Stimulated activated CD4-positive, alpha-beta T cell treated with anti-CD3 and anti-CD28 coated beads, TNF-alpha, amount 100 ng/mL, for 1 hour (primary cell): ENCODE measurements at places on chromosomes 12 and 14.

- DNase-seq: no peak
Measured at GRCh38 chr14:36504771-36505175, 15.3 kb downstream of the NKX2-1 start.

DNA sequence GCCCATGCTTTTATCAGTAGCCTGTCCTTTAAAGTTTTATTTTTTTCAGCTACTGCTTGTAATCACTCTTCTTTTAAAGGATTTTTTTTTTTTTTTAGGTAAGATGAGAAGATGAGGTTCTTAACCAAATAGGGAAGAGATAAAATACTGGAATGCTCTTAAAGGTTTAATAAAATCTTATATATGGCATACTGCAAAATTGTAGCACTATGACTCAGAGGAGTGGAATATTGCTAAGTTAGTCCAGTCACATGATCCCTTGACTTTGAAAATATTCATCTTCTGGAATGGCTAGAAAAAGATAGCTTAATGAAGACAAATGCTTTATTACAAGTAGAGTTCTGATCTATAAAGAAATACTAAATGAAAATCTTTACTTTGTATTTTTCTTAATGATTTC is 116.6 kb downstream of the NAV3 start:
- DNase-seq: no peak

GRCh38 chr14:24196071-24197055 is 1.1 kb upstream of the TM9SF1 start:
- DNase-seq: no peak

DNA sequence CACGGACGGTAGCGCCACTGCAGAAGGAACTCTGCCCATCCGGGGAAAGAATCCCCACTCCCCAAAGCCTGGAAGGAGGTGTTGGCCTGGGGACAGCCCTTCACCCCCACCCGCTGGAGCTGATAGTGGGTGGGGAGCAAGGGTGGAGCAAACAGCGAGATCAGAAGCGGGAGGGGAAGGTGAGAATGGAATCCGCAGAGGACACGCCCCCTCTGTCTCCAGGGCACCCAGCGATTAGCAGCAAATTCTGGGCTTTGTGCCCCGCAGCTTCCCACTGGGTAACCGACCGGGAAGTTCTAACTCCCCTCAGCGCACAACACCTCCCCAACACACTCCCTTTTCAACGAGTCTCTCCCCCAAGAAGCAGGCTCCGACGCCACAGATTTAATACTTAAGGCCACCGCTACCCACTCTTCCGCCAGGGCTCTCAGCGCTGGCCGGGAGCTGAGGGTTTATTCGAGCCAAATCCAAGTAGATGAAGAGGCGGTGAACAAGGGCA is 1.4 kb downstream of the SLC25A29 start:
- no peak for DNase-seq

DNA sequence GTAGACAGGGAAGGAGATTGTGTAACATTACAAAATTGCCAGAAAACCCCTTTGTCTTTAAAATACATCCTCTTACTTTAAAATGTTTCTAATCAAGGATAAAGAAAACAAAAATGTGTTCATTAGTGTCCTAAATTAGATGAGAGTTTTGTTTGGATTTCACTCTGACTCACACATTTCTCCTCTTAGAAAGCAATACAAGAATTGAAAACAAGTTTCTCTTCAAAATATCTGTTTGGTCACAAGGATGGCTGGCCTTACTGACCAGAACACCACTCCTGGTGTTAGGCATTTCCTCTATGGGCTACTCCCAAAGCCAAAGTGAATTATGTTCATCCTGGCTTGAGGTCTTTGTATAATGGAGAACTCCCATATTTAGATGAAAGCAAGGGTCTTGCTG is 6.4 kb downstream of the GUCY2C start:
- no peak for DNase-seq

DNA sequence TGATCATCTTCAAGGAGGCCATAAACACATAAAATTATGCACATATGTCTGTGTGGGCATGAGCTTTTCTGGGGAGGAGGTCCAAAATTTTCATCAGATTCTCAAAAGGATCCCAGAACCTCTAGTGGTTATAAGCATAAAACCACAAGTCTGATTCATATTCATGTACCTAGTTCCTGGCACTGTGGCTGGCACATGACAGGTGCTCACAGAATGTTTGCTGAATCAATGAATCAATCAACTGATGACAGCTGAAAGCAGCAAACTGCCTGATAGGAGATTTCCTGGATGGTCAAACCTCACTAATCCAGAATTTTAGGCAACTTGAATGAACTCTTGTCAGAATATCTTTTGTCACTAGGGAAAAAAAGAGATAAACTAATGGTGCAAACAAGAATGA is 13.5 kb upstream of the CMKLR1 start:
- DNase-seq: no peak

DNA sequence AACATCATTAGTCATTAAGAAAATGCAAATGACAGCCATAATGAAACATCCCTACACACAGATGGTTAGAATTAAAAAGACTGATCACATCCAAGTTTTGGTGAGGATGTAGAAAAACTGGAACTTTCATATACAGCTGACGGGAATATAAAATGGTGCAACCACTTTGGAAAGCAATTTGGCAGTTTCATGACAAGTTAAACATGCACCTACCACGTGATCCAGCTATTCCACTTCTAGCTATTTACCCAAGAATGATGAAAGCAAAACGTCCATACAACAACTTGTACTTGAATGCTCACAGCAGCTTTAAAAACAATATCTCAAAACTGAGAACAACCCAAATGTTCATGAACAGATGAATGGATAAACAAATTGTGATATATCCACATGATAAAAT is 77.9 kb upstream of the AVPR1A start:
- DNase-seq: no peak

DNA sequence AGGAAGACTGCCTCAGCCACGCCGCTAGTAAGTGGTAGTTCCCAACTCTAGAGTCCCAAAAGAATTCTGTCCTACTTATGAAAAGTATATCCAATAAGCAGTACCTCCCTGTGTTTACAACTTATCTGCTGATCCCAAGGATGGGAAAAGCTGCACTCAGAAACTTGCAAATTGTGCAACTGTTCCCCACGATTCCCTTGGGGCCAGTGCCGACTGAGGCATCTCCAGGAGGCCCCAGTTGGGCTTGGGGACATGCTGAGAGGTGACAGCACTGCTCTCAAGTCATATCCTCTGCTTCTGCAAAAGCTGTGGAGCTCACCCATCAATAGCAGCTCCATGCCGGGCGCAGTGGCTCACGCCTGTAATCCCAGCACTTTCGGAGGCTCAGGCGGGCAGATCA is 23.7 kb downstream of the SPRING1 start:
- no peak for DNase-seq

DNA sequence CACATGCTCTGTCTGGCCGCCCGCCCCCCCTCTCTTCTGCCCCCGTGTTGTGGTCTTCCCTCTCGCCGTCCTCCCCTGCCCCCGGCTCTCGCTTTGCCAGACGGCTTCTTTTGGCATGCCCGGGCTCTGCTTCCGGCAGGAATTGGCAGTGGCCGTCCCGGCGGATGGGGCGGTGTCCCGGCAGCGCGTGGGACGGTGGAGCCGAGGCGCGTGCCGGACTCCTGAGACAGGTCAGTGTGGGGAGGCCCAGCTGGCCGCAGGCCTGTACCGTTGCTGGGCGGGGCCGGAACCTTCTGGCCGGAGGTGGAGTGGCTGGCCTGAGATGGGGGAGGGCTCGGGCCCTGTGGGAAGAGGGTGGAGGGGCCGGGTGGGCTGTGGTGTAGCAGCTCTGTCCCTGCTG is 17.1 kb downstream of the KIF26A start:
- no peak for DNase-seq

- DNase-seq: no peak
Measured at GRCh38 chr12:3389986-3390385, 101.0 kb upstream of the PRMT8 start.

GRCh38 chr12:107564946-107565345 is 120.7 kb upstream of the PWP1 start:
- no peak for DNase-seq

- DNase-seq: no peak
Measured at GRCh38 chr14:80390906-80391305, 179.6 kb upstream of the DIO2 start.

DNA sequence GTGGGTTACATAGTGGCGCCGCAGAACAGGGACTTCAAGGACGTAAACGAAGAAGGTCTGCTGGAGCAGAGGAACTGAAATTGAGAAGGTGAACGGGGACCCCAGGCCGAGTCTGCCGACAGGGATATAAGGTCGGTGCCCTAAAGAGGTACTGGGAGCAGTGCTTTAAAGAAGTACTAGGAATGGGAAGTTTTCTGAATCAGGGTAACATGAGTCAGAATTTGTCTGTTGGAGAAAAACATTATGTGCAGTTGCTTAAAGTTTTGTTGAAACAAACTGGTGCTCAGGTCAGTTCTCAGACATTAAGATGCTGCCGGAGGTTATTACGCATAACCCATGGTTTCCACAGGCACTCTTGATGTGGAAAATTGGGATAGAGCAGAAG is 14.8 kb upstream of the SLC10A1 start:
- no peak for DNase-seq

DNA sequence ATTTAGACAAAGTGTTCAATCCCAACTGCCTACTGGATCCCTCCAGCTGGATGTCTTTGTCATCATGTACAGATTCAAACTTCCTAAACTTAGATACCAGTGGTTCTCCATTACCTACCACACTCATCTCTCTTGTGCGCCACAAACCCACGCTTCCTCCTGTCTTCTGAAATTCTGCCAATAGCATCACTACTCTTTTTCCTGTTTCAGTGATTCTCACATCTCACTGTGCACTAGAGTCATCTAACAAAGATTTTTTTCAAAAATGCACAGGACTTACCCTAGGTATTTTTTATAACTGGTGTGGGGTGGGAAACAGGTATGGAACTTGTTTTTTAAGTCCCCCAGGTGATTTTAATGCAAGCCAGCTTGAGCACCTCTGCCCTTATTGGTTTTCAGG is 5.9 kb downstream of the PSMB5 start:
- DNase-seq: no peak

- no peak for DNase-seq
Measured at GRCh38 chr14:89644641-89645040, 227.6 kb upstream of the FOXN3 start.

DNA sequence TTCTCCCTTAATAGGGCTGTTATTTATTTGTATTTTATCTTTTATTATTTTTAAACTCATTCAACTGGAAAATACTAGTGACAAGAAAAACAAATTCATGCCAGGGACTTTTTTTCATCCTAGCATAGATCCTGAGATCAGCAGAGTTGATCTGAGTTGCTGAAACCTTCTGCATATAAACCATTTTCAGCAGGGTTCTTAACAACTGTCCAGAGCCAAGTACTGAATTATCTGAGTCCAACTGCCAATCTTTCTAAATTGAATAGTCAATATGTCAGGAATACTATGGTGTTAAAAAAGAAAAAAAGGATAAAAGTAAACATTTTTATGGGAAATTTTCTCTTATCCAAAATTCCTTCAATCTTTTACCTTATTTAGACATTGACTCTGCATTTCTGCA is 28.6 kb downstream of the CDC42BPB start:
- no peak for DNase-seq

- DNase-seq: no peak
Measured at GRCh38 chr12:26830363-26830762, 2.6 kb downstream of the ITPR2 start.

- DNase-seq: no peak
Measured at GRCh38 chr12:24240707-24241106, 291.2 kb upstream of the SOX5 start.

DNA sequence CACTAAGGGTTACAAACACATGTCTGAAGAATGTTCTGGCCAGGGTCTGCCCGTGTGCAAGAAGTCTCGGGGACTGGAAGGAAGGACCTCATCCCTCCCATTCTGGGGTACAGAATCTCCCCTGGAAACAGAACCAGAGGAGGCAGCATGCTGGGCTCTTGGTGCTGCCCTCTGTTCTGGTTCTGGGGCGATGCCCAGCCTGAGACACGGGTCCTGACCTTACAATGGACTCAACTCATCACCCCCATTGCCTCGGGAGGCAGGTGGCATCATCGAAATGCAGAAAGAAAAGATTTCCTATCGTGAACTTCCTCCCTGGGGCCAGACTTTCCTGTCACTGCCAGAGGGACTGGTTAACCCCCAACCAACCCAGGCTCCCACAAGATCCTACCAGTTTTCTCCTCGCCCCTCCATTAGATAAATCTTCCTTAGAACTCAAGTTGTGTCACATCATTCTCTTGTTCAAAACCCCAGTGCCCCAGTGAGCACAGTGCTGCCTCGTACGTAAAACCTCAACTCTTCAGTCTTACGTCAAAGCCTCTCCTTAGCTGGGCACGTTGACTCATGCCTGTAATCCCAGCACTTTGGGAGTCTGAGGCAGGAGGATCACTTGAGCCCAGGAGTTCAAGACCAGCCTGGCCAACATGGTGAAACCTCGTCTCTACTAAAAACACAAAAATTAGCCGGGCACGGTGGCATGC is 52.1 kb downstream of the PSMA6 start:
- no peak for DNase-seq

GRCh38 chr12:45934956-45935355 is 55.4 kb downstream of the SCAF11 start:
- no peak for DNase-seq

- DNase-seq: no peak
Measured at GRCh38 chr12:57107456-57108155, 3.6 kb downstream of the STAT6 start.

- DNase-seq: no peak
Measured at GRCh38 chr14:72680853-72681640, 212.9 kb downstream of the DPF3 start.
